Omental fat pad (tissue), 4 donors: ENCODE measurements at places on chromosomes 7 and 10.

GRCh38 chr10:5159126-5159525 is 25.8 kb downstream of the AKR1C8 start:
- DNase-seq = no peak

DNA sequence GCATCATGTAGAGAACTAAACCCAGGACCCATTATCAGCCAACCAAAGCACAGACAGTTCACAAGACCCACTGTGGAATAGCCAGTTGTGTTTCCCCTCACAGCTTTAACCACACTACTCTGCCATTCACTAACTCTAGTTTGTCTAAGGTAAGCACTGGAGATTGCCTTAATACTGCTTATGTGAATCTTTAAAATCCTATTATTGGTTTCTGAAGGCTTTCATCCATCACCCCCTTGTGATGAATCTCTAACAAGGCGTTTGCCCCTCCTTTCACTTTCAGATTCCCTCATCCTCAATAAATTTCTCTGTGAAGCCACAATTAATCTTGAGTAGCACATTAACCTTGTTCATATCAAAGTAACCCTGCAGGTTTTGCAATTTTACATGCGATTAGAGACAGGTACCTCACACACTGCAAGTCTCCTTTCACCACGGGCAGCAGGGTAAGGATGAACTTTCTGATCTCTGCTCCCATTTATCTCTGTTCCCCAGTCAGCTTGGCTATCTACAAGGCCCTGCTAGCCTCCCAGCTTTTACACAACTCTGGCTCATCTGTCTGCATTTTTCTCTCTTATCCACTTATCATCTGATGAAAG is 785.6 kb downstream of the REEP3 start:
- no peak for DNase-seq

GRCh38 chr10:117757086-117757720 is 214.7 kb downstream of the EMX2 start:
- DNase-seq = no peak

- no peak for DNase-seq
Measured at GRCh38 chr10:8874972-8875371, 820.5 kb downstream of the GATA3 start.

GRCh38 chr10:79184145-79184625 is 115.4 kb downstream of the ZMIZ1 start:
- no peak for DNase-seq

DNA sequence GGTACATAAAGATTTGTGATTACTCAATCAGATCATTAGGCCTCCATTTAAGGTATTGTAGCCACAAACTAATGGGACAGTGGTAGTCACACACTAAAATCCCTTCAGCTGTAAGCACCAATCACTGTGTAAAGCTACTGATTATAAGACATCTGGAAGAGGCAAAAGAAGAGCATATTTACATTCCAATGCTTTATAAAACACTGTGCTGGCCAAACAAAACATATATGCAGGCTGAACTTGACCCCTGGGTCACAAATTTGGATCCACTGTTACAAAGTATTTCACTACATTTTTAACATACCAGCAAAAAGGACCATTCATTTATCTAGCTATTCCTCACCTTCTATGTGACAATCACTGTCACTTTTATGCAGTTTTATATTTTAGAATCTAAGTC is 41.4 kb upstream of the ANLN start:
- no peak for DNase-seq

- DNase-seq = no peak
Measured at GRCh38 chr7:80859272-80859970, 59.4 kb downstream of the SEMA3C start.

DNA sequence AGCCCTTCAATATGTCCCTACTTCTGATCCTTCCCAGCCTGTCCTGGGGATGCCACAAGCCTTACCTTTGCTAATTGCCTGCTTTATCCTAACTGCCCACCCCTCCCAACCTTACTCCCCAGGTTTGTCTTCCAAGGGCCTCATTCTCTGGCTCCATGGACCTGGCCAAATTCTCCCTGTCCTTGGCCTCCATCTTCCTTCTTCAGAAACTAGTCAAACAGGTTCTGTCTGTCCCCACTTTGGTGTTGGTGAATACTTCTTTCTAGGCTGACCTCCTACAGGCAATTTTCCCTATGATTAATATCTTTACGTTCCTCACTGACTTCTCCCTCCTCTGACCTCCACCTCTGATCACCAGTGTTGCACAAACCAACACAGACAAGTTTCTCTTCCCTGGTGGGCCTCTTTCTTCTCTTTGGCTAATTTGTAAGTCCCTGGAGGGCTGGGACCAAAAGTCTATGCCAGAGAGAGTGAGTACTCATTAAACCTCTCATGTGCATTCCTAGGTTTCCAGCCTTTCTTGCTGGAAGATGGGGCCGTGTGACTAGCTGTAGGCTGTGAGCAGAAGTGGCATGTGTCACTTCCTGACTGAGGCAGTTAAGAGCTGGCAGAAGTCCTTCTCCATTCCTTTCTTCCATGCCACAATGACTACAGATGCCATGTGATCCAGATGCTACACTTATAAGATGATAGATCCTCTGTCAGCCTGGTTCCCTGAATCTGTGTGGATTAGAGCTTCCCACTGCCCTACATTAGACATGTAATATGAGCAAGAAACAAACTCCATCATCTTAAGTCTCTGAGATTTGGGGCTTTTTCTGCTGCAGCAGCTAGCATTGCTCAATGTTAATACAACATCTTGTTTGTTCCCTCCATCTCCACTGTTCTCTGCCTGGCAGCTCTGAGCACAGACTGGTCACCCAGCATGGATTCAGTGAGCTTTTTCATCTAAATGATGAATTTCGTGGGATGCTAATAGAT is 382.7 kb downstream of the RPS24 start:
- no peak for DNase-seq

DNA sequence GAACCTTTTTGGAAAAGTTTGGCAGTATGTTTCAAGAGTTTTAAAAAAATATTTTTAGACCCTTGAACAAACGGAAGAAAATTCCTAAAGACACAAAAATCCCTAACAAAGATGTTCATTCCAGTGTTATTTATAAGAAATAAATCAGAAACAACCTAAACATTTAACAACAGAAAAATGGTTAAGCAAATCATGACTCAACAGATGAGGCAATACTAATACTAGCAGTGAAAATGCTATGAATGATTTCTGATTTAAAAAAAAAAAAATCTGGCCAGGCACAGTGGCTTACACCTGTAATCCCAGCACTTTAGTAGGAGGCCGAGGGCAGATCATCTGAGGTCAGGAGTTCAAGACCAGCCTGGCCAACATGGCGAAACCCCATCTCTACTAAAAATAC is 61.0 kb downstream of the ARHGAP12 start:
- DNase-seq = no peak

DNA sequence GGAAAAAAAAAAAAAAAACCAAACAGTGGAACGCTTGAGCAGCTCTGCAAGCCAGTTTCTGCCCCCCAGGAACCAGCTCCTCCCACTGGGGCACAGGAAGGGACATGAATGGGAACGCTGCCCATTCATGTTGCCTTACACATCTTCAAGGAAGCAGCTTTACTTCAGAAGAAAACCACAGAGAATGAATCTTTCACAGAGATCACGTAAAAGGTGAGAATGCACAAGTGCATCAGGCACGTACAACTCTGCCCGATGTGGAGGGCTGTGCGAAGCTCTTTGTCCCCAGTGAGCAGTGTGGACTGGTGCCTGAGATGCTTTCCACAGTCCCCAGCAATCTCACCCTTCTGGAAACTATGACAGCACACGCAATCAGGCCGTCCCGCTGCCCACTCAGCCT is 106.2 kb downstream of the DLG5 start:
- no peak for DNase-seq

- DNase-seq = no peak
Measured at GRCh38 chr7:33196221-33196620, 66.9 kb downstream of the BBS9 start.

DNA sequence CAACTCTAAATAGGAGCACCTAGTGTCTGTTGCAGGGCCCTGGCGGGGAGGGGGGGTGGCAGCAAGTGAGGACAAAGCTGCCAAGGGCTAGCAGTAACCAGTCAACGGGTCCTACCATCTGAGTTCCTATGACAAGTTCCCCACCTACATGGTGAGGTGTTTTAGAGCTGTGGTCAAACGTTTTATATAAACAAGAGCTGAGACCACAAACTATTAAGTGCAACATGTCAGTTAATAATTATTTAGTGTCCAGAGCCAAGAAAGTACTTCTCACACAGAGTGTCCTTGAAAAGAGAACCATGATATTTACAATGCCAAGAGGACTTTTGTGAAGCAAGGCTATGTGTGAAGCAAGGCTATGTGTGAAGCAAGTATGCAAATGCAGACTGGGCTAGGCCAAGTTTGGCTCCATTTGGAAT is 434.7 kb downstream of the TNS3 start:
- no peak for DNase-seq

DNA sequence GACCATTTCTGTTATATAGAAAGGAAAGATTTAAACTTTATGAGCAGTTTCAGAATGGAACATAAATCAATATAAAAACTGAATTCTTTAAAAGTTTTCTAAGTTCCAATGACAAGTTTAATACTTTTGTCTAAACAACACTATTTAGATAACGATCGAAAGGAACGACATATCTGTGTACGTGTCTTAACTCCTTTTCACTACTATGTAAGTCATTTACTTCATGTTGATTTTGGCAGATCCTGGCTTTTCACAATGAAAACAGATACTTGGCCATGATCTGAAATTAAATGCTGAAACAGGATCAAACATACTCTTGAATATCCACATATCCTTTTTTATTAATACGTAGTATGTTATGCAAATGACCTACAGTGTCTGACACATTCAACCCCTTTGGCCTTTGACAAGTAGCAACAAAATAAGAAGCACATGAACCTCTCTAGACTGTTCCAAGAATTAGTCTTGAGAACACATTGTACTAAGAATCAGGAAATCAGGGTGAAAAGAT is 41.9 kb downstream of the RNLS start:
- no peak for DNase-seq

DNA sequence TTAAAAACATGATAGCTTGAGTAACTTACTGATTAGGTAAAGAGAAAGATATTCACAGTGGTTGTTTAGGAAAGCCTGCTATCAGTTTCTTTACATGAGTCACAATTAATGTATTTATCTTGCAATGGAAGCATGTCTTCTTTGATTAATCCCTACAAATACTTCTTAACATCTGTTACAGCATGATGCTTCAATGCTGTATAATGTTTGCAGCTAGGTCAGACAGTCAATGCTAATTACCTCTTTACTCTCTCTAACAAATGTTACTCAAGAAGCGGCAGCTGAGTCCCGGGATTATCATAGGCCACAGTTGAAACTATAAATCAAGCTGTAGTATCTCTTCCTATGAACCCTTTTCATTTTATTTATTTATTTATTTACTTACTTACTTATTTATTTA is 33.2 kb downstream of the ACBD5 start:
- DNase-seq = no peak

GRCh38 chr10:28796606-28797512 is 119.5 kb downstream of the BAMBI start:
- DNase-seq = no peak

- DNase-seq = no peak
Measured at GRCh38 chr7:118945911-118946682, 721.6 kb downstream of the ANKRD7 start.

- DNase-seq = no peak
Measured at GRCh38 chr10:33126742-33127141, 168.7 kb upstream of the ITGB1 start.

DNA sequence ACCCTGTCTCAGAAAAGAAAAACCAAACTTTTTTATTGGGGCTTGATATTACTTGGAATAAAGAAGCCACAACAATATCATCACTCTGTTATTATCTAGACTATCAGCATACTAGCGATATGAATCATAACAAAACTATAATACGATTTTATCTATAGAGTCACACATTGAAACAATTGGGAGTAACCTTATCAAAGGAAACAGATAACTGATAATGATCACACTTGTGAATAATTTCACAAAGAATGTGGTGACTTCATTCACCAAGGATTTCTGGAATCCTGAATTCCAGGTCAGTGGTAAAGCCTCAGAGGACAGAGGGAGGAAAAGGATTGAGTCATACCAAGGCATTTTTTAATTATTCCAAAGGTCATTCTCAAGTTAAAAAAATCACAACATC is 32.1 kb upstream of the NMT2 start:
- no peak for DNase-seq

GRCh38 chr7:134502463-134503371 is 24.6 kb upstream of the AKR1B10 start:
- DNase-seq = no peak

DNA sequence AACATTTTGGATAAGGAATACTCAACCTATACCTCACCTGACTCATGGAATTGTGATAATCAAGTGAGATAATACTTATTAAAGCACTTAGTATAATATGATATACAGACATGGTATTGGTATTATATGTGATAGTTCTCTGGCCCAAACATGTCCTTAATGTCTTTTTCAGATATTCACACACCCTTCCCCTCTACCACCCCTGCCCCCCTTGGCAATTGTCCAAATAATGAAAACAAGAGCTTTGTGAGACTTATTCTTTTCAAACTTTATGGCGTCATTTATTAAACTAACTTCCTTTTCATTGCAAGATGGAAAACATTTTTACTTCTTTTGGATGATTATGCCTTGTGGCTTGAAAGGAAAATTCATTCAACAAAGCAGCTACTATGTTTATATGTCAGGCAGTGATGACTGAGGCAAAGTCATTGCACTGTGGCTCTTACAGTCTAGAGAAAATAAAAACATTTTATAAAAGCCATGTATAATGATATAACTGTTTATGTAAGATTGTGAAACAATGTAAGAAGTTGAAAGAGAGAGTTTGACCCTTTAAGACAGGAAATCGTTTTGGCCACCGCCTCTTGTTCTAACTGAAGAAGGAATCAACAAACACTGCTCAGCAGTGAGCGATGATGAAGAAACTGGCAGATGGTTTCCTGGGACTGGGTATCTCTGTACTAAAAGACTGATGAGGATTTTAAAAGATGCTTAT is 27.4 kb downstream of the MINPP1 start:
- DNase-seq = no peak

DNA sequence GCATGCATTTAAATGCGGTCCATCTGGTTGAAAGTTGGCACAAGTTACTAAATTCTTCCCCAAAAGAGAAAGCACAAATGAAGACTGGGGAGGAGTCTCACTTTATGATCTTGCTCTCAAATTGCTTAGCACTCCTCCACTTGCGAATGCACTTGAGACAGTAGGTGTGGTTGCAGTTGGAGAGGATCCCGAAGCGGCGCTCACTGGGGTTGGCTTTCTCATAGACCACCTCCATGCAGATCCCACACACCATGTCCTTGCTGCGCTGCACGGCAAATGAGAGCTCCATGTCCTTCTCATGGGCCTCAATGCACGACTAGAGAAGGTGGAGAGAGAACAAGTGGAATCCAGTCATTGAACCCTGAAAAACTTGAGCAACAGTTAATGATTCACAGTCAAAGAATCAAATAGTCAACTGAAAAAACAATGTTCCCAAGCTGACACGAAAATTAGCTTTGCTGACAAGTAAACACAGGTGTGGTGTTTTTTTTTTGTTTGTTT is 22.7 kb downstream of the MKRN1 start:
- DNase-seq = no peak
